M059J (cell line): ENCODE measurements at places on chromosomes 16 and 17. TPM values are rescaled to one million over a fixed set of nuclear protein-coding genes. Genes with fewer than 3 reads are reported as not detected.

Gene FBXW10B
- total RNA-seq, result 0.30 TPM in 1 of 2 replicates, not detected in the other

Gene C16orf74
- total RNA-seq, result 3.0 and 4.2 TPM in 2 replicates

Gene OR1A1
- total RNA-seq, result not detected in 2 replicates

Gene YPEL2
- total RNA-seq, result 1.7 and 2.7 TPM in 2 replicates

Gene NKIRAS2
- total RNA-seq, result 46.5 and 48.8 TPM in 2 replicates

Gene ATP2A1
- total RNA-seq, result not detected in 2 replicates

Gene TSPAN10
- 2.5 and 5.3 TPM in 2 replicates for total RNA-seq

Gene TMEM100
- 0.07 and 0.22 TPM in 2 replicates for total RNA-seq

Gene CLEC10A
- total RNA-seq, result not detected in 2 replicates

Gene SLC12A3
- not detected in 2 replicates for total RNA-seq

Gene CTRB1
- not detected in 2 replicates for total RNA-seq

Gene CORO7
- 8.7 and 13.1 TPM in 2 replicates for total RNA-seq

Gene HCFC1R1
- total RNA-seq, result 28.1 and 47.8 TPM in 2 replicates

Gene ZP2
- total RNA-seq, result not detected in 2 replicates

Gene PRSS8
- 0.20 TPM in 1 of 2 replicates, not detected in the other for total RNA-seq

Gene CAPNS2
- 0.39 TPM in 1 of 2 replicates, not detected in the other for total RNA-seq

Gene AANAT
- total RNA-seq, result not detected in 2 replicates

Gene KRT13
- 0.34 TPM in 1 of 2 replicates, not detected in the other for total RNA-seq

Gene ITGAL
- not detected in 2 replicates for total RNA-seq

Gene PTGES3L
- 0.67 and 0.71 TPM in 2 replicates for total RNA-seq

Gene FZD2
- total RNA-seq, result 22.4 and 41.3 TPM in 2 replicates

Gene TRIM47
- total RNA-seq, result 3.8 and 6.6 TPM in 2 replicates

Gene STX8
- total RNA-seq, result 74.5 and 93.0 TPM in 2 replicates

Gene ZMYND15
- total RNA-seq, result not detected in 2 replicates

Gene PNMT
- not detected in 2 replicates for total RNA-seq

Gene ABCC6
- total RNA-seq, result 3.6 and 3.9 TPM in 2 replicates

Gene ARHGAP23
- 8.5 and 32.0 TPM in 2 replicates for total RNA-seq

Gene TNFRSF17
- total RNA-seq, result 0.52 TPM in 1 of 2 replicates, not detected in the other

Gene GJD3
- not detected in 2 replicates for total RNA-seq

Gene MATCAP1
- total RNA-seq, result 7.7 and 13.7 TPM in 2 replicates

Gene NPIPA8
- total RNA-seq, result 7.4 and 17.5 TPM in 2 replicates

Gene MYLK3
- total RNA-seq, result 0.32 TPM in 1 of 2 replicates, not detected in the other

Gene ASPA
- total RNA-seq, result not detected in 2 replicates

Gene ZNF500
- total RNA-seq, result 7.1 and 13.3 TPM in 2 replicates
